ENCODE measurements at places on chromosomes 5 and 9.

GRCh38 chr9:11088821-11089374, 476.1 kb upstream of the PTPRD start:
- no peak for DNase-seq

- DNase-seq, result no peak
These were observed 73.7 kb downstream of the PCDH1 start for GRCh38 chr5:141804475-141804874.

GRCh38 chr5:123579410-123579809, 67.4 kb downstream of the CSNK1G3 start:
- no peak for DNase-seq

GRCh38 chr5:36777105-36777757, 99.3 kb upstream of the NIPBL start:
- DNase-seq, result no peak

GRCh38 chr5:107487056-107487542, 183.6 kb downstream of the EFNA5 start:
- DNase-seq, result no peak

DNA sequence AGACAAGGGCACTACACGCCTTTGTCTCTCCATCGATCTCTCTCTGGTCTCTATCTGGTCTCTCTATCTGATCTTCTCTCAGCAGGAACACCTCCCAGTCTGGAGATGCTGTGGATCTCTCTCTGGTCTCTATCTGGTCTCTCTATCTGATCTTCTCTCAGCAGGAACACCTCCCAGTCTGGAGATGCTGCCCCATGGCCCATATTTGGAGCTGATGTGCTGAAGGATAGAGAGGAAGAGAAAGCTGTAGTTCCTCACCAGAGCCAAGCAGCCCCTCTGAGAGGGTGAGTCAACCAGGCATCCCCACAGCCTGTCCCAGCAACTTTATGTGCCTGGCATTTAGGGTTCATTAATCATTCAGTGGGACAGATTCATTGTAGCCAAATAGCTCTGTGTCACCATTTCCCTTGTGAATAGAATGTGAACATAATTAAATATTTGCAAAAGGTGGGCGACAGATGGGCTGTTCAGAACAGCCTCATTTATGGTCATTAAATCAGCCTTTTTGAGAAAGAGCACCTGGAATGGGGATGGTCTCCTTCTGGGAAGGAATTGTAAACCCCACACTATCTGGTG, 189.3 kb upstream of the MAST4 start:
- DNase-seq, result no peak

DNA sequence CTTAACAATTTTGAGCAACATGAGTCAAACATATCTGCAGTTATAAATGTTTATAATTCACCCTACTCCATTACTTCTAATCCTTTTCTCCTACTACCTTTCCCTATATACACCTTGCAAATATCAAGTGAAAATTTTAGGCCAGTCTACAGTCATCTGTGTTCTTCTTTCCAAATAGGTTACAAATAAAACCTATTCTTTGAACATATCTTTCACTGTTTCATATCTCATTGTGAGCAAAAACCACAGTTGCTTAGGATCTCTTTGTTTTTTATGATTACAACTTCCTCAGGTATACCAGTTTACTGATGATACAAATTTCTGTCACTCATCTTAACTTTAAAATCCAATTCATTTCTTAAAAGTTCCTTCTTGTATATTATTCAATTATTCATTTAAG, 34.4 kb downstream of the RFX3 start:
- no peak for DNase-seq

GRCh38 chr5:62643556-62644451, 65.2 kb downstream of the LRRC70 start:
- no peak for DNase-seq

GRCh38 chr5:118832974-118833373, 155.4 kb downstream of the DTWD2 start:
- no peak for DNase-seq

- DNase-seq, result no peak
These were observed 192.3 kb downstream of the TLE1 start for GRCh38 chr9:81497091-81497490.

GRCh38 chr9:129309041-129309430, 131.0 kb upstream of the IER5L start:
- DNase-seq, result no peak

DNA sequence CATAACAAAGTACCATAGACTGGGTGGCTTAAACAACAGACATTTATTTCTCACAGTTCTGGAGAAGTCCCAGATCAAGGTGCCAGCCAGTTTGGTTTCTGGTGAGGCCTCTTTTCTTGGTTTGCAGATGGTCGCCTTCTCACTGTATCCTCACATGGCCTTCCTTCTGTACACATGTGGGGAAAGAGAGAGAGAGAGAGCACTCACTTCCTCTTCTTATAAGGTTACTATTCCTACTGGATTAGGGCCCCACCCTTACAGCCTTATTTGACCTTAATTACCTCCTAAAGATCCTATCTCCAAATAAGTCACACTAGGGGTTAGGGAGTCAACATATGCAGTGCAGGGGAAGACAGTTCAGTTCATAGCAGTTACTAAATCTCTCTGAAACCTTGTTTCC, 205.6 kb upstream of the GDNF start:
- no peak for DNase-seq

- no peak for DNase-seq
These were observed 129.1 kb downstream of the PLK2 start for GRCh38 chr5:58330781-58331180.

GRCh38 chr5:195401-196160, 4.3 kb downstream of the LRRC14B start:
- no peak for DNase-seq

GRCh38 chr5:121746763-121747162, 104.9 kb upstream of the FTMT start:
- no peak for DNase-seq

DNA sequence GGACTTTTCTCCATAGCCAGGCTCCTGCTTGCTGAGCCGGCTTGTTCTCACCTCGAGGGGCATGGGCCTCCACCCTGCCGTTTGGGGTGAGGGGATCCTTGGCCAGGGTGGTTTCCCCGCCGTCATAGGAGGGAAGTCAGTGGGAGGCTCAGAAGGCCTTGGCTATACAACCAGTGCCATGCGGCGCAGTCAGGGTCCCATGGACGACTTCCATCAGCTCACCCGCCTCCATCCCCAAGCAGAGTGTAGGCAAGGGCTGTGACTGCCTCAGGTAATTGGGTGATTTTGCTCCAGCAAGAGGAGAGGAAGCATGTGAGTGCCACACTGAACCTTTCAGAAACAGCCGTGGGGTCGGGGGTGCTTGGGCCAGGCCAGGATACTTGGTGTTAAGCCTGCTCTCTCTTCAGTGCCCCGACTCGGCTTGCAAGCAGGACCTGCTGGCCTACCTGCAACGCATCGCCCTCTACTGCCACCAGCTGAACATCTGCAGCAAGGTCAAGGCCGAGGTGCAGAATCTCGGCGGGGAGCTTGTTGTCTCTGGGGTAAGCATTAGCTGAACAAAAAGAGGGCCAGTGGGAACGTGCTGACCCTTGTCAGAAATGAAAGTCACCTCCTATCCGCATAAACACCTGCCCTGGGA, 57.2 kb upstream of the LRRTM2 start:
- DNase-seq, result no peak

DNA sequence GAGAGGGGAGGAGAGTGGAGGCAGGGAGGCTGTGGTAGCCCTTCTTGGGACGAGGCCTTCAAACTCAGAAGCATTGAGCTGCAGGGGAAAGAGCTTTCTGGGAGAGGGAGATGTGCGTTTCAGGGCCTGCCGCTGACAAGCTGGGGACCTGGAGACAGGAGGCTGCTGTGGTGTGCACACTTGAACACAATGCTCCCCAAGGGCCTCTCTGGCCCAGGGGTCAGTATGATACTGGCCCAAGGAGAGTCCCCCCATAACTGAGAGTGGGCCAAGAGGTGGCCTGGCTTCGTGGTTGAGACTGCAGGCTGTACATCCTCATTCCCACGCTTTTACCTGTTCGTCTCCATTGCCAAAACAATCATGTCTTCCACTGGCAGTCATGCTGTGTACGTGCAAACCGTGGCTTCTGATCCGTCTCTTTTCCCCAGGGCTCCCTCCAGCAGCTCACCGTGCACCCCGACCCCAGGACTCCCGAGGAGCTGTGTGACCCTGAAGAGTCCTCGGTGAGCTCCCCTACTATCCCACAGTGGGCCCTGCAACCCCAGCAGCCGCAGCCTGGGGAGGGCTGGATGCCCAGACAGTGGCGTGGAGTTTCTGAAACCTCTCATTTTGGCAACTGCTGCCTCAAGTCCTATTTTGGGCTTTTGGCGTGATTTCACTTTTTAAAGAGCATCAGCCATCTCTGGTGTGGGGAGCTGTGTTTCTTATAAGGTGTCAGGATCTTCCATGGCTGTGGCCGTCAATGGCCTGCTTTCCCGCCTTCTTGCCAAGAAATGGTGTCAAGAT, 43.4 kb downstream of the COL15A1 start:
- no peak for DNase-seq

GRCh38 chr9:102534031-102534430, 461.1 kb upstream of the CYLC2 start:
- no peak for DNase-seq

DNA sequence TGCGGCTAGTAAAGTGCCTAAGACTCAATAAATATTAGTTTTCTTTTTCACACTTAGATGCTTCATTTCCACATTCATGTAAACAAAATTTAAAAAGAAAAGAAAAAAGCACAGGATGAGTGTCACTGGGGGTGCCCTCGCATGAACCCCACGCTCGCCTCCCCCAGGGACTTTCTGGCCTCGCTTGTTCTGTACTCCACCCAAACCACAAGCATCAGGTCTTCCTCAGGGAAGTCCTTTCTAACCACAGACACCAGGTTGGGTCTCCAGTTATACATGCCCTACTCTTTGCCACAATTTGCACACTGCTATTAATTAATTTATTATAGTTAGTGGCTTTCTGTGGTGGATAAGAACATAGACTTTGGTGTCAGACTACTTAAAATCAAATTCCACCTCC, 92.4 kb downstream of the RORB start:
- DNase-seq, result no peak

GRCh38 chr5:56207537-56207936, 25.6 kb downstream of the ANKRD55 start:
- no peak for DNase-seq

GRCh38 chr5:82813861-82814260, 263.3 kb downstream of the TMEM167A start:
- DNase-seq, result no peak

- no peak for DNase-seq
These were observed 123.5 kb upstream of the SARDH start for GRCh38 chr9:133861692-133862091.

GRCh38 chr9:1415146-1415545, 365.0 kb downstream of the DMRT2 start:
- DNase-seq, result no peak

GRCh38 chr9:14103115-14103514, 210.8 kb downstream of the NFIB start:
- DNase-seq, result no peak

DNA sequence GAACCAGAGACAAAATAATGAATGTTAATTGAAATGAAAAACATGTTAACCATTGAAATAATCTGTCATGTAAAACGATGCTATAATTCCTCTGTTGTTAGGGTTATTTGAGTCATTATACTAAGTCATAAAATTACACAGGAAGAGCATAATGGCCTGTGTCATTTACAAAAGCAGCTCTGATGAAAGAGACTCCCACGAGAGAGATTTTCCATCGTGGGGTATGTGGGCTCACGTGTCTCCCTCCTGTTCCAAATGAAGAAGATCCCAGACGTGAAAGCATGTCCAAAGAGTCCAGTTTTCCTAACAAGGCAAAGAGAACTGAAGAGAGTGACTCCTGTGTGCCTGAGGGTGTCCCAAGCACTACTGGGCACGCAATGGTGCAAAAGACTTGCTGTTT, 379.8 kb downstream of the SPOCK1 start:
- DNase-seq, result no peak

- DNase-seq, result no peak
These were observed 134.5 kb downstream of the SEC61B start for GRCh38 chr9:99356512-99356971.

DNA sequence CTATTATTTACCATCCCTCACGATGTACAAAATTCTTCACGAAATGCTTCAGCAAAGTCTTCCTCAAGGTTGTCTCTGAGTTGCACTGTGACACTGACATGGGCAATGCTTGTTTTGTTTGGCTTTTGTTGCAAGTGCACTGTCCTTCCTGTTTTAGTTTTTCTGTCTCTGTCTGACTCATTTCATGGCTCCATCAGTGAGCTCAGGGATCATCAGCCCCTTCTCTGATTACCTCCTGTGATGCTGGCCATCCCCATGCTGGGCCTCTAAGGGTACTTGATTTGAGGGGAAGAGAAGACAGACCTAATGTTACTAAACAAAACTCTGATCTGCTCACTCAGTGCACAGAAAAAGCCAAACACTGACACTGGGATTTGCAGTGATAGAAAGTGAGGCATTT, 37.6 kb upstream of the STX17 start:
- peak; percentile 27 for DNase-seq

DNA sequence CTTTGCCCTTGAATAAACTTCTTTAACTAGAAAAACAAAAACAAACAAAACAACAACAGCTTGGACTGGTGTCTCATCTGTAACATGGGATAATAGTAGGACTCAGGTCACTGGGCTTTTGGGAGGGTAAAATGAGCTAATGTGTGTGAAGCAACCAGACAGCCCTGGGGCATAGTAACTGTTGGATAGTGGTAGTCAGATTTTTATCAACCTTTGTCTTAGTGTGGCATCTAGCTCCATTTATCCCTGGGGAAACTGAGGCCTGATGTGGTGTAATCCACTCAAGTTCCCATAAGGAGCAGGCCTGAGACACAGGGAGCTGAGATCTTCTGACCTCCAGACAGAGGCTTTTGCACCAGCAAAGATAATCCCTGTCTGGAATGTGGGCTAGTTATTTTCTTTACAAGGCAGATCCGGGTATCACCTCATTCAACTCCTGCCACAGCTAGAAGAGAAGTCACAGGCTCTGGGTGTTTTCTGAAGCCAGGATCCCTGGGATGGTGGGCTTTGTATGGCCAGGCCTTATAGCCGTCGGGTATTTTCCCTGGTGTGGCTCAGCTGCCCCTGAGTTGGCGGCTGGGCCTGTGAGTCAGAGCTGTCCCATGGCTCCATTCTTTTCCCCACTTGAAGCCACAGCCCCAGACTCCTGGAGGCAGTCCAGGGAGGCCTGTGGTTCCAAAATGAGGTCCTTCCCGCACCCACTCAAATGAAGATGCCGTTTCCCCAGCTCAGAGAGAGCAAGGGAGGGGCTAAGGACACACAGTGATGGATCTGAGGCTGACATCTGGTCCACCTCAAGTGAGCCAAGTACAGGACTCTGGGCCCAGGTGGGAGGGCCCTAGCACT, 26.1 kb upstream of the CSF1R start:
- no peak for DNase-seq

GRCh38 chr9:123248630-123249029, 19.8 kb downstream of the STRBP start:
- no peak for DNase-seq

GRCh38 chr9:91886414-91887076, 63.5 kb downstream of the ROR2 start:
- DNase-seq, result no peak

DNA sequence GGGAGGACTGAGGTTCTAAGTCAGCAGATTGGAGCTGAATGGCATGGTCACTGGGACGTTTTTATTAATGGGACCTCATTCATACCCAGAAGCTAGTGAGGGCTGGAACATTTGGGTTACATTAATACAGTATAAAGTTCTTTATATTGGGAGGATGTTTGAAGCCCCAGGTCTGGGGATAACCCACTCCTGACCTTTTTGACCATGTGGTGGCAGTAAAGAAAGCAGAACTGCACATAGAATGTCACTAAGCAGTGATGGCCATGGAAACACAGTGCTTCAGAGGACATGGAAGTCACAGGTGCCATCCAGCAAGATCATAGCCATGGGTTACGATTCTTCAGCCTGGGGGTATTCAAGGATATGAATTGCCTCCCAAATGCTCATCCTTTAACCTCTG, 176.0 kb downstream of the ATP10B start:
- DNase-seq, result no peak

GRCh38 chr5:3068401-3068800, 316.9 kb upstream of the IRX2 start:
- no peak for DNase-seq
